Esophagus mucosa (tissue), 1 donor: ENCODE measurements at places on chromosomes 6 and 20. TPM values are rescaled to one million over a fixed set of nuclear protein-coding genes. Genes with fewer than 3 reads are reported as not detected.

The CNR1 gene
- 0.72 TPM for total RNA-seq

DNA sequence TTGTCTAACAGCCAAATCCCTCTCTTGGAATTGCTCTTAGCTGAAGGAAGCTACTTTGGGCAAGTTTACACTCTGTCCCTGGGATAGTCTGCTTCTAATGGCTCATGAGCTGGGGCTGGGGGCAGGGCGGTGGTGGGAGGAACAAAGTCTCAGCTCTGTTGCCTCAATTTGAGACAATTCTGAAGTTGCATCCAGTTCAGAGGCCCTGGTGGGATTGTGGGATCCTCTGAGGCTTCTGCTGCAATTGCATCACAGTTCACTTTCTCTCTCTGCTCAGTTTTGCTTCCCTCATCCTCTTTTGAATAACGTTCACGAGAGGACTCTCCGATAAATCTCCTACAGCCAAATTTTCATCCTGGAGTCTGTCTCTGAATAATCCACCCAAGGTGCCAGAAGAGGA is 440.6 kb upstream of the SLC35B3 start:
- ATAC-seq: no peak

GRCh38 chr6:144384427-144384826 is 99.3 kb downstream of the UTRN start:
- no peak for ATAC-seq

- no peak for ATAC-seq
These were observed 116.5 kb upstream of the COL21A1 start for GRCh38 chr6:56363796-56364430.

The SLC22A2 gene
- total RNA-seq: not detected

GRCh38 chr6:6837541-6838080 is 249.1 kb downstream of the LY86 start:
- ATAC-seq: no peak
